Cardiac septum (tissue), 1 donor: ENCODE measurements at places on chromosomes 5 and 9.

GRCh38 chr5:84568171-84568570, 183.5 kb upstream of the EDIL3 start:
- no peak for DNase-seq

DNA sequence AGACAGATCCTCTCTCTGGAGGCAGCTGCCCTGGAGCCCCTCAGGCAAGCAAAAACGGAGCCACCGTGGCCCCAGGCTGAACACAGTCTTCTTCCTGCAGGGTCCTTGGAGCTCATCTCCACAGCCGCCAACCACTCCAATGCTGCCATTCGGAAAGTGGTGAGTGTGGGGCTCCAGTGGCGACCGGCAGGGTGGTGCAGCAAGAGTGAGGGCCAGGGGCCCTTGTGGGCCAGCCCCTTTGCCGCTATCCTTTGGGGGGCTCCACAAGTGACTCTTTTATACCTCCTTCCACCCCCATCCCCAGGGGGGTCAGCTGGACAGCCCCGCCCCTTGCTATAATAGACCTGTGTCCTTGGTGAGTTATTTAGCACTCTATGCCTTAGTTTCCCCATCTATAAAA, 47.4 kb upstream of the SUSD3 start:
- DNase-seq, result peak; percentile 20

DNA sequence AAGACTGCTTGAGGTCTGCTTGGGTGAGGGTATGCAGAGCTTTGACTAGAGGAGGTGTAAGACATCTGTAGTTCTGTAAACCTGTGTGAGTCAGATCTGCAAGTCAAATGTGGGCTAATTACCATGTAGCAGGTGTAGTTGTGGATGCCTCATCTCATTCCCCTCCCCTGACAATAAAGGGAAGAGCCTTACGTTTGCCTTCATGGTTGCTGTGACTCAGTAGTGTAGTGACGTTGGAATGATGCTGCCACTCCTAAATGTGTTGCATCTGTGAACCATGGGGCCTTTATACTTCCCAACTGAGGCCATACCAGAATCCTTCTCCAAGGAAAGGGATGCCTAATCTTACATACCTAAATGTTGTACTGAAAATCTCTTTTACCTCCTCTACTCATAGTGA, 26.0 kb downstream of the PRDM6 start:
- no peak for DNase-seq

- DNase-seq, result no peak
Measured at GRCh38 chr9:127733614-127734013, 1.5 kb downstream of the TOR2A start.

DNA sequence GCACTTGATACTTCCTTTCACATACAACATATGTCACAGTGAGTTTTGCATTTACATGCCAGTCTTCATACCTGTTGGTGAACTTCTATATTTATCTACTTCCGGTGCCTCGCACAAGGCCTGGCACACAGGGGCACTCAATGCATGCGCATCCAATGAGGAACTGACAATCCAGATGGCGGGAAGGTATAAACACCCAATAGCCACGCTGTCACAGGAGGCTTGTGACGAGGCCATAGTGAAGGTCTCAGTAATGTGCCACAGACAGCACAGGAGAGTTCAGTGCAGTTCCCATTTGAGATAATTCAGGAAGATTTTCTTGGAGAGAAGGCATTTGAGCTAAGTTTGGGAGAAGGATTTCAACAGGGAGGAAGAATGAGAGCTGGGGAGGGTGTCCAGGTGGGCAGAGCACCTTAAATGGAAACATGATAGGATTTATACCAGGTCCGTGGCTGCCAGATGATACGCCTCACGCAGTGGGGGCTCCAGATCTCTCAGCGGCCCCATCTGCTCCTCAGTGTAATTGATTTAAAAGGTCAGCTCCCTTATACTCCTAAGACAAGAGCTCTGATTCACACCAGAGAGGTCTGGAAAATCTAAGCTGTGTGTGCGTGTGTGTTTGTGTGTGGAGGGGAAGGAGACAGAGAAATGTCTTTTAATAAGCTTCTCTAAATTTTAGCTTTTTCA, 206.2 kb downstream of the DCP2 start:
- no peak for DNase-seq

- DNase-seq, result peak; percentile 89
Measured at GRCh38 chr5:139774980-139775661, 20.5 kb upstream of the PSD2 start.

DNA sequence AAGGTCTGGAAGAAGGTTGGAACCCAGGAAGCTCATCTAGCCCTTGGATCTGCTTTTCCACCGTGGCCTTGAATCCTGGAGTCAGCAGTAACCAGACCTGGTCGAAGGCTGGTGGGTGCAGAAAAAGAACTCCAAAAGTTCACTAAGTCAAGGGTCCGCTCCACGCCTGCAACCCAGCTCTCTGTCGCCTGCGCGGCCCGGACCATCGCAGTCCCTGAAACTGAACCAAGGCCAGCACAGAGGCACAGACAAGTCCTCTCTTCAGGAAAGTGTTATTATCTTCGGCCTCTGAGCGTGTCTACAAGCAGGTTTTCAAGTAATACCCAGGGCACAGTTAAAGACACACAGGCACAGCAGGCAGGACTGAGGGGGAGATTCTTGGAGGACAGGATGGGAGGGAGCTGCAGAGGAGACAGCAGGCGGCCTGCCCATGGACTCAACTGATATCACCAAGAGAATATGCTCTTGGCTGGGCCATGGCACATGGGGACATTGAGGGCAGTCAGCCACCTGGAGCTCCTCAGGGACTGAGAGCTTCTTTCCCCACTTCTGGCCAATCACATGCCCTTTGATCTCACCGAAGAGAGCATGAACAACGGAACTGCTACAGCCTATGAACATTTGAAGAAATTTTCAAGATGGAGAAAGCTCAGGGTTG, 45.8 kb upstream of the SEMA4D start:
- DNase-seq, result no peak

- no peak for DNase-seq
Measured at GRCh38 chr9:136110082-136111061, 8.3 kb downstream of the TMEM250 start.
